HuH-7.5 (cell line): ENCODE measurements at places on chromosomes 2 and 18.

GRCh38 chr2:186460465-186460864, 25.6 kb upstream of the ZC3H15 start:
- DNase-seq: no peak

DNA sequence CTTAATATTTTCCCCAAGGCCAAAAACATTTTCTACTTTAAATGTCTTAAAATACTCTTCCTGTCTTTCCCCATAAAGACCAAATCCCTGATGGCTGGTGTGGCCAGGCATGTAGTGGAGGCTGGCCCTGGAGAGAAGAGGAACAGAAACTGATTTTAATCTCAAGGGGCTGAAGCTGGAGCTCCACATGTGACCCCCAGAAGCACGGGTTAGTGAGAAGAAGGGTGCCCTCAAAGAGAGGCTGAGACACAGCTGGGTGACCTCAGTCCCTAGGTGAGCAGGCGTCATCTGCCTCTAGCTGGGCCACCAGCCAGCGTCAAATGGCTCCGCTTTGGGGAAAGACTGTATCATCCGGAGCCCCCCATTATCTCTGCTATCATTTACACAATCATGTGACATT, 19.3 kb upstream of the TMEM18 start:
- no peak for DNase-seq

DNA sequence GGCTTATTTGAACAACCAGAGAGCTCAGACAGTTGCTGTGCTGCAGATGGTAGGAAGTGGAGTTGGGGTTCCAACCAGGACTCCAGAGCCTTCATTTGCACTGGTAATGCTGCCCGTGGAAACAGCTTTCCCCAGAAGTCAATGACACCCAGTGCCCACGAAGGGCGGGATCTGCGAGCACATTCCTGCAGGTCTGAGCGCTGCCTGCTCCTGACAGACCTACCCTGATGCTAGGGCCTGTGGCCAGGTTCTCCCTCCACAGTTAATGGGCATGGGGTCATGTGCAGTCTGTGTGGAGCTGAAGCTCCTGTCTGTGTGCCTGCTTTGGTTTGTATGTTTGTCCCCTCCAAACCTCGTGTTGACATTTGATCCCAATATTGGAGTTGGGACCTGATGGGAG, 299.0 kb upstream of the HS6ST1 start:
- DNase-seq: no peak

- DNase-seq: no peak
These were observed 7.8 kb upstream of the WNT10A start for GRCh38 chr2:218872645-218873358.

DNA sequence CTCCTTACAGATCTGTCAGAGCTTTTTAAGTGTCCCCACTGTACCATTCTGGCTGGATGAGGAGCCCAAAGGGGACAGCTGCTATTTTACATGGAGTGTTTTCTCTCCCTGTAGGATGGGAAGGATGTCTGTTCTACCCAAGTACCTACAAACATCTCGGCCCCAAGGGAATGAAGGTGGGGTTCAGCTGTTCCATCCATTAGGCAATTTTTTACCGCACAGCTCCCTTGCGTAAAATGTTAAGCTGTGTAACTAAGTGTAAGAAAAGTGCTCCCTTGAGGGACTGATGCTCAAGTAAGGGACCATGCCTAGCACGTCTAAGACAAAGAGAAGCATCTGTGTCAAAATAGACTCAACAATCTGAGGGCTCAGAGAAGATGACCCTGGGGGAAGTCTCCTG, 180.3 kb downstream of the MYO5B start:
- DNase-seq: no peak

- DNase-seq: no peak
These were observed 6.9 kb downstream of the ACTR3 start for GRCh38 chr2:113896791-113897190.

DNA sequence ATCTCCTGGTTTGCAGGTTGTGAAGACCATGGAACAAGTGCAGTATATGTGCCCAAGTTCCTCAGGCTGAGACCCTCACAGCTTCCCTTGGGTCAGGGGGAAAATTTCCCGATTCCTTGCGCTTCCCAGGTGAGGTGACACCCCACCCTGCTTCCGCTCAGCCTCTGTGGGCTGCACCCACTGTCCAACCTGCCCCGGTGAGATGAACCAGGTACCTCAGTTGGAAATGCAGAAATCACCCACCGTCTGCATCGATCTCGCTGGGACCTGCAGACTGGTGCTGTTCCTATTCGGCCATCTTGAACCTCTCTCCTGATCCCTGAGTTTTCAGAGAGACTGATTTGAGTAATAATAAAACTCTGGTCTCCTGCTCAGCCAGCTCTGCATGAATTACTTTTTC, 30.6 kb downstream of the CHCHD5 start:
- DNase-seq: no peak

GRCh38 chr18:4242431-4243161, 212.5 kb downstream of the DLGAP1 start:
- no peak for DNase-seq

- no peak for DNase-seq
These were observed 146.6 kb upstream of the DLX2 start for GRCh38 chr2:172249334-172249733.

GRCh38 chr2:43609290-43609918, 13.6 kb upstream of the THADA start:
- peak; percentile 11 for DNase-seq
